ENCODE measurements at places on chromosomes 2 and 18.
A peak's percentile ranks its signal among the peaks of the same experiment; 100 is the strongest.

DNA sequence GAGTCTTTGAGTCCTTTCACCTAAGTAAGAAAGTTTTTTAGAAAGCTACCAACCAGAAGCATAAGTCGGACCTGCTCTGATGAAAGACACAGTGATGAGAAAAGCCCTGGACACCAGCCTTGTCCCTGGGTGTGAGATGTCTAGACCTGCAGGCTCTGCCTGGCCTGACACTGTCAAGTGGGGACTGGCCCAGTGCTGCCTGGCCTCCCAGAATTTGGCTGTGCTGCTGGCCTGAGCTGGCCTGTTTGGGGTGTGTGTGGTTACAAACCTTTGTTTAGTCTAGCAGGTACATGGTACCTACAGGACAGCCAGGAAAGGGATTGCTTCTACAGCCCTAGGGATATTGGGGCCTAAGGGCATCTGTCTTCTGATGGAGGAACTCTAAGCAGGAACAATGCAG, 48.3 kb downstream of the ASB1 start:
- no peak for DNase-seq

DNA sequence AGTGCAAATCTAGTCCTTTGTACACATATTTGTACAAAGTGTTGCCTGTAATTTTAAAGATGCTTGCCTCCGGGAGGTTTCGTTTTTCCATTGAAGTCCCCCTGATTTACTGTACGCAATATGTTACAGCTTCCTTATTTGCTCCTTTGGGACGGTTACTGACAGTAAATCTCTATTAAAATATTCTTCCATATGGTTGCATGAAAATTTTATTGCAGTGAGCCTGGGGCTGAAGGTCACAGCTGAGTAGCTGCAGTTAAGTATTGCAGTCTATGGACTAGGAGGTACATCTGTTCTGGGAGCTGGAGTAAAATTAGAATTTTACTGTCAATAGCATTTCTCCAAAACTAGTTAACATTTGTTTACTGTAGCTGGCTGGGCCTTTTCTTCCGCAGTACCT, 119.2 kb downstream of the ETAA1 start:
- DNase-seq, result no peak

DNA sequence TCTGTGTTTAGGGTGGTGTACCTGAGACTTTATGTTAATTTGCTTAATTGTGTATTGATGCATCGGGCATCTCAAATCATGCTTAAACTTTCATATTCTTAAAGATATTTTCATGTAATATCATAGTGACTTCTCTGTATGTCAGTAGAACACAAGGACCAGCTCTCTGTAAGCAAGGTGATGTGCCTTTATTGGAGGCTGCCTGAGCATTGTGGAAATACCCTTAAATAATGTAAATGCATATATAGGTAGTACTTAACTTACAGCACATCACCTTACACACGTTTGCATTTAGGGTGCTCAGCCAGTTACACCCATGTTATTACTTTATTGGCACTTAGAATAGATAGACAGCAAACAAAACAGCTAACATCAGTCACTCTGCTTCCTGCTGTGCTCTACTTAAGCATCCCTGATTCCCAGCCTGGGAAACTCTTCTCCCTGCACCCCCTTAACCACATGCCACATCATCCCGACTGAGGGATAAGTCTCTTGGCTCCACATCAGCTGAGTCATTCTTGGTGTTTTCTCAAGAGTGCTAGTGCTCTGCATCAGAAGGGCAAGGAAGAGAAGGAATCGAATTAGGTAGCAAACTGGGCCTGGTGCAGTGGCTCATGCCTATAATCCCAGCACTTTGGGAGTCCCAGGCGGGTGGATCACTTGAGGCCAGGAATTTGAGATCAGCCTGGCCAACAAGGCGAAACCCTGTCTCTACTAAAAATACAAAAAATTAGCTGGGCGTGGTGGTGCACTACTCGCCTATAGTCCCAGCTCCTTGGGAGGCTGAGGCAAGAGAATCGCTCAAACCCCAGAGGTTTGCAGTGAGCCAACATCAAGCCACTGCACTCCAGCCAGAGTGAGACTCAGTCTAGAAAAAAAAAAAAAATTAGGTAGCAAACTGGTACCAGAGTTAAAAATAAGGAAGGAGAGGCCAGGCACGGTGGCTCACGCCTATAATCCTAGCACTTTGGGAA, 108.7 kb downstream of the MAP3K20 start:
- DNase-seq, result no peak

DNA sequence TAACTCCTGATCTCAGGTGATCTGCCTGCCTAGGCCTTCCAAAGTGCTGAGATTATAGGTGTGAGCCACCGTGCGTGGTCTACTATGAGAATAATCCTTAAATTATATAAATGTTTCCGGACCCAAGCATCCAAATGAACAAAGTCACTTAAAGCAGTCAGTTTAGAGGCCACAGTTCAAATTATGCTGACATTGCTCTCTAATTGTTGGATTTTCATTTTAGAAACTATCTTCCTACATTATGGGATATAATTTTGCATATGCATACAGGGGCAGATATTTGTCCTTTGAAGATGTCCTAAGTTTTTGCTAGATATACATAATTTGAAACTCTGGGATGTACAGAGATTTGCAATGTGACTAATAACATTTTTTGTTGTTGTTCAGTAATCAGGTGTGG, 390.1 kb downstream of the RND3 start:
- no peak for DNase-seq

DNA sequence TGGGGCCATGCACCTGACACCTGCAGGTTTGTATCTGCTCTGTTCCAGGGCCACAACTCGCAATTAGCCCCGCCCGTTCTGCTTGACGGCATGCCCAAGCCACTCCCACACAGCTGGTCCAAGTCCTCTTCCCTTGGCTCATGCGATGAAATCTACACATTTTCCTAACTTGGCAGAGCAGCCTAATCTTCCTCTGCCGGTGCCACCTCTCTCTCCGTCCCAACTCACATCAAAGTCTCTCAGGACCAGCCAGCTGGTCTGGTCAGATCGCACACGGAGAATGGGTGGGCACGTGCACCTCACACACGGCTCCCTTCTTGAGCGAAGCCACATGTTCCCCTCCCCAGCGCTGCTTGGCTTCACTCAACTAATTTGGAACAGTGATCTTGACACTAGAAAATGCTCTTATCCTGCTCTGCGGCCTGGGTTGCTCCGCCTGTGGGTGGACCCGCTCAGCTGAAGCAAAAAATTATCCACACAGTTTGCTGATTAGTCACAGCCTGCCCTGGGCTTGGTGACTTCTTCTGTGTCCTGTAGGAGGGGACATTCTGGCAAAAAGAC, 176.7 kb downstream of the NRP2 start:
- no peak for DNase-seq

DNA sequence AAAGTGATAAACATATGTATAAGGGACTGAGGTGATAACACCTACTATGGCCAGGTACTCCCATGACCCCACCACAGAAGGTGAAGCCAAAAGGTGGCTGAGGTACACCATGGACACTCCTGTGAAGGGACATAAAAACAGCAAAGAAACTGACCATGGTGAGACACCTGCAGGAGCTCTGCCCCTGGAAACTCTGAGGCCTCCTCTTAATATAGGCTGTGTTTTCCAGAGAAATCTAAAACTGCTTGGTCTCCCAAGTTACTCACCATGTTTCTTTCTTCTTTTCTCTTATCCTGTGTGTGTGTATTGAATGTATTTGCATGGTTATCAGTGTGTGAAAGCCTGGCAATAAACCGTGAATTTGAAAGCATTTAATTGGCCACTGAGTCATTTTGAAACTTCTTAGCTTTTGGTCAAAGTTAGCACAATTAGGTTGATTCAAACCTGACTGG, 739.3 kb upstream of the GCFC2 start:
- no peak for DNase-seq

GRCh38 chr2:34419856-34420255, 820.8 kb upstream of the FAM98A start:
- DNase-seq, result no peak

DNA sequence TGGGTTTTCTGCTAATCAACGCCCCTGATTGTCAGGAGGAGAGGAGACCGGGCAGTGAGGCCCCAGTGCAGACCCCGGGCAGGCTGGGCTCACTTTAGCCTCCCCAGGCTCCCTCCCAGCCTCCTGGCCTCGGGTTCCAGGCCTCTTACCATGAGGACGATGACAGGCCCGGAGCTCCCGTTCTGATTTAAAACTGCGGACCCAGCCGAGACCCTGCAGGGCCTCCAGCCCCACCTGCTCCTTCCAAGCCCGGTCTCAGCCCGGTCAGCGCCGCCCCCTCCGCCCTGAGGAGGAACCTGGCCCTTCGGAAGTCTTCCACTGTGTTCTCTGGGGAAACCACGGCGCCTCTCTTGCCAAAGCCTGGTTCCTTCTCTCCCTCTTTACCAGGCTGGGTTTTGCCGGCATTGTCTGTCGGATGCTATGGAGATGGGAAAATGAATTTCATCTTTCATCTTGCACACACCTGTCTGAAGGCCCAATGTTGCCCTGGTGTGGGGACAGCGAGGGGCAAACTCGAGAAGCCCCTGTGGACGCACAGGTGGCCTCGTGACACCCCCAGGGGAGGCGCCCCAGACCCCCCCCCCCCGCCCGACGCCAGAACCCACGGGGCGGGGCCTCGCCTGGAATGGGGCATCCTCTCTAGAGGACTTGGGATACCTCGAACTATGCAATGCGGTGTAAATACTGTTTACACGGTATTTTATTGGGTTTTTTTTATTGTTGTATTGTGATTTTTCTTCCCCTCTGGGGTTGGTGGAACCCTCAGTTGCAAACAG, 37.7 kb upstream of the CTDP1 start:
- no peak for DNase-seq

DNA sequence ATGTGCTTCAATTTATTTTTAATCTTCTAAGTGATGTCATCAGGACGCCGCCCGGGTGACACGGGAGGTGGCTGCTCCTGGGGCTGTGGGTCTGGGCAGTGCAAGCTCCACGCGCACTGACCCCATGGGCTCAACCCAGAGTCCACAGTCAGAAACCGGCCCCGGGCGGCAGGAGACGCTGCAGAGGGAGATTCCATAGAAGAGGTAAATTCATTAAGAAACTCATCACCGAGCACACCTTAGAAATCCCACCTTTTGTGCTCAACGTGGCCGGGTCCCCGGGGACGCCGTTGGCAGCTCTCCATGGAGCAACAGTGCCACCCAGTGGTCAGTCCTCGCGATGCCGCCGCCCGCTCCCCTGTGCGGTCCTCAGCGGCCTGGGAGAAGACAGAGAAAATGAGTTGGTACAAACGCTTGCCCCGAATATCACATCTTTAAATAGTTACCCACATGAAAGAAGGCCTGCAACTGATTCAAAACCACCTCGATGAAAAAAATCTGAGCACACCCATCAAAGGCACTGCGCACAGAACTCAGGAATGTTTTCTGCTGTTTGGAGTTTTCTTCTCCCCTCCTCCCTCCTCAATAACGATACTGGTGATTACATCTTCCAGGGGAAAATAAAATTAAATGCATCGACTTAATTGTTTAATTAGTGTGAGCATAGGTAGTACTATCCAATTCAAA, 92.6 kb downstream of the CMPK2 start:
- DNase-seq, result peak; percentile 46

GRCh38 chr18:51235009-51235789, 37.7 kb upstream of the MEX3C start:
- DNase-seq, result peak; percentile 55

DNA sequence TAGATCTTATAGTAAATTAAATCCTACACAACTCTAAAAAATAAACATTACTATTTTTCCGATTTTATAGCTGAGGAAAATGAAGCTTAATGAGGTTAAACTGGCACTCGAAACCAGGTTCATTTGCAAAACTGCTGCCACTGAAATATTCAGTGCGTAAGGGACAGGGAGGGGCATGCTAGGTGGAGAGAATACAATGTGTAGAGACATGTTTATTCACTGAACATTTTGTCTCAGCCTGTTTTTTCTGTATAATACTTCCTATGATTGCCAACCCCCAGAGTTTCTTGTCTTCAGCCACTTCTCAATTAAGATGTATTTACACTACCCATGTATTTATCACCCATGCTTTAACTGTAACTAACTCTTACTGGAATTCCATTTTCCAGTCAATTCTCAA, 31.6 kb upstream of the ZNF804A start:
- no peak for DNase-seq

GRCh38 chr18:21955757-21956652, 213.4 kb upstream of the GATA6 start:
- DNase-seq, result peak; percentile 54

DNA sequence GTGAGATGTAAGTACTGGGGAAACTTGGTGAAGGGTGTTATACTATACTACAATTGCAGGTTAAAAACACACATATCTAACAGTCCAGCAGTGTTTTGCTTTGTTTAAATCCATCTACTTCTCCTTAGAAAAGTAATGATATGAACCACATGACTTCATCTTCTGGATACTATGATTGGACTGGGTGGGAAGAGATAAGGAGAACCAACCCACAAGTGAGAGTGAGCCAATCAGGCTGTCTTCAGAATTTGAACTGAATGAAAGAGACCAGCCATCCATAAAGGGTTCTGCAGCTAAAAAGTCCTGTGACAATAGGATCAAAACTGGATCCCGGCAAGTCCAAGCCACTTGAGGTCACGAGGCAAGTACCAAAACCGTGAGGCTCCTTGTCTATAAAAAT, 46.6 kb downstream of the KANSL3 start:
- DNase-seq, result no peak

Data from stimulated activated CD8-positive, alpha-beta memory T cell treated with anti-CD3 and anti-CD28 coated beads, Interleukin-15, amount 100 ng/mL, for 48 hours (primary cell).